ENCODE measurements at places on chromosomes 7 and 10. TPM values are rescaled to one million over a fixed set of nuclear protein-coding genes. Genes with fewer than 3 reads are reported as not detected.

DNA sequence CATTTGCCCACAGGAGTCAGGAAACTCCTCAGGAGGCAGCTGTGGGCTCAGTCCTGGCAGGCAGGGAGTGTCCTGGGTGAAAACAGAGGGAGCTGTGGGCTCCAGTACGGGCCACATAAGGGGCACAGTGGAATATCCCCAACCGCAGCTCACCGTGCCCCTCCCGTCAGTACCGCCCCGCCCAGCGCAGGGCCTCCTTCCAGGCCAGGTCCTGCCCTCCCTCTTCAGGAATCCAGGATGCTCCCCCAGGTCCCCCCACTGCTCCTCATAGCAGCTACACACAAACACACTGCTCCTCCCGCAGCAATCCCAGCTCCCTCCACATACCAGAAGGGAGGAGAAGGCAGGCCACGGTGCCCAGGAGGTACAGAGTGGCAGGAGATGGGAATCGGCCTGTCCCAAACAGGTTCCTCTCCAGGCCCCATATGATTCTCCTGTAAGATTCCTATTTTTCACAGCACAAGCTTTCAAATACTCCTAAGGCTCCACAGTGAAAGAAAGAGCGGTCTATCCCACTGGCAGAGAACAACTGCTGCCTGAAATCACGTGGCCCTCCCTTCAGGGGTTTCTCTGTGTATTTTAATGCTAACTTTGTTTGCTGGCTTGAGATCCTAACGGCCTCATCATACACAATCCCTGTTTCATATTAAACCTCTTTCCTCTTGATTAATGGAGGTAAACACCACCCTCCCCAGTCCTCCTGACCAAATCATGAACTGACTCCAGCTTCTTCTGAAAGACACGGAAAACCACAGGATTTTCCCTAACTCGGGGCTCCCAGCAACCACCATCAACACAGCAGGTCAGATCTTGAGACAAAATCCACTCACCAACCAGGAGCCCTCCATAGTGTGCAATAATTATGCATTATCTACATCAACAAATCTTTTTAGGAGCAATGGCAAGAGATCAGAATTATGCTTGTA is 178.7 kb downstream of the TNS3 start:
- no peak for DNase-seq

DNA sequence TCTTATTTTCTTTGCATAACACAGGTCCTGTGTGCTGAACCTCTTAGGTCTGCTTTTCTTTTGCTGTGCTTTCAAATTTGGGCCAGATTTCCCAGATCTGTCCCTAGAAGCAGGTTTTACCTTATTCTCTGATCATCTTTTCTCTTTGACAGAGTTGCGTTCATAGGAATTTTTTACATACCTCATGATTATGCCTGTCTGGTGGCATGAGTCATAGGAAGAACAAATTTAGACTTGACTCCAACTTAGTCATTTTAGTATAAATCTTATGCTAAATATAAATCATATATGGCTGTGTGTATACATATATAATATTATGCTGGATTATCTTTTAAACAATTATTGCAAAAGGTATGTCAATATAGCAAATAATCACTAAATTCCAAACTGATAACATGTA is 1038.9 kb downstream of the GRM8 start:
- DNase-seq = no peak

- no peak for DNase-seq
Measured at GRCh38 chr10:8183241-8183704, 128.8 kb downstream of the GATA3 start.

GRCh38 chr10:33706191-33706590 is 371.7 kb upstream of the NRP1 start:
- DNase-seq = no peak

DNA sequence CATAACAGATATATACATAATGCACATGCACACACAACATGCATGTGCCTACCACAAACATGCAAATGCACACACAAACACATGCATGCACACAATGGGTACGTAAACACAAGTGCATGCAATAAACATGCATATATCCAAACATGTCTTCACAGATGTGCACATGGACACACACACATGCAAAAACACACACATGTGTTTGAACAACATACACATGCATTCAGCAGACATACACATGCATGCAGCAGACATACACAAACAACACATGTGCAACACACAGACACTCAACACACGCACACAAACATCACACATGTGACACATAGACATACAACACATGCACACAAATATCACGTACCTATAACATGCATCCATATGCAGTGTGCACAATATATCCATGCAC is 74.2 kb downstream of the KLF6 start:
- no peak for DNase-seq

Gene ABCB4
- total RNA-seq = 1.2 TPM

GRCh38 chr7:131488361-131488760 is 68.1 kb downstream of the PODXL start:
- no peak for DNase-seq

Gene PRR15
- 356 TPM for total RNA-seq

DNA sequence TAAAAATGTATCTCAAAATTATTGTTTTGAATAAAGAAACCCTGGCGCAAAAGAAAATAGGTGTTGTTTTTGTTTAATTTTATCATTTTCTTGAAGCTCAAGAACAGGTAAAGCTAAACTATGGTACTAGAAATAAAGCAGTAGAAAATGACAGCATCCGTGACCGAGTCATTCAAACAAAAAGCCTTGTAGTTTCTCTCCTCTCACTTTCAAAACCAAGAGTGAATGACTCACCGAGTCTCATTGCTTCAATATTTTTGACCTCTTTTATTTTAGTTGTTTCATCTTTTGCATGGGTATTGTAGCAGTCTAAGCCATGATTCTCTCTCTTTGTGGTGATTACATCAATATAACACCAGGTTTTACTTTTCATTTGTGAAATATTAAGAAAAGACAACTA is 396.5 kb downstream of the POM121L12 start:
- no peak for DNase-seq

GRCh38 chr7:155840262-155840885 is 28.1 kb upstream of the SHH start:
- no peak for DNase-seq

DNA sequence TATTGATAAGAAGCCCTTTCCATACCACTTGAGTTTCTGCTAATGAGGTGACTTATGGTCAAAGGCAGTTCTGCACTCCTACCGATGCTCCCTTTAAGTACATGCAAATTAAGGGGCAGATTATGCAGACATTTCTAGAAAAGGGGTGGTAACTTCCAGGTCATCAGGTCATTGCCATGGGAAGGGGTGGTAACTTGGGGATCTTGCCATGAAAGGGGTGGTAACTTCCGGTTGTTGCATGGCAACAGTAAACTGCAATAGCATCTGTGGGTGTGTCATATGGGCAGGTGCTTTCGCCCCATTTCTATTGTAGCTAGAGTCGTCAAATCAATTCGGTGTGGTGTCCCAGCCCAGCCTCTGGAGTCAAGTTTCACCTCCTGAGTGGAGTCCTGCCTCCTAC is 150.9 kb downstream of the UBE2H start:
- DNase-seq = no peak

- DNase-seq = no peak
Measured at GRCh38 chr10:78337646-78338391, 304.2 kb downstream of the RPS24 start.

DNA sequence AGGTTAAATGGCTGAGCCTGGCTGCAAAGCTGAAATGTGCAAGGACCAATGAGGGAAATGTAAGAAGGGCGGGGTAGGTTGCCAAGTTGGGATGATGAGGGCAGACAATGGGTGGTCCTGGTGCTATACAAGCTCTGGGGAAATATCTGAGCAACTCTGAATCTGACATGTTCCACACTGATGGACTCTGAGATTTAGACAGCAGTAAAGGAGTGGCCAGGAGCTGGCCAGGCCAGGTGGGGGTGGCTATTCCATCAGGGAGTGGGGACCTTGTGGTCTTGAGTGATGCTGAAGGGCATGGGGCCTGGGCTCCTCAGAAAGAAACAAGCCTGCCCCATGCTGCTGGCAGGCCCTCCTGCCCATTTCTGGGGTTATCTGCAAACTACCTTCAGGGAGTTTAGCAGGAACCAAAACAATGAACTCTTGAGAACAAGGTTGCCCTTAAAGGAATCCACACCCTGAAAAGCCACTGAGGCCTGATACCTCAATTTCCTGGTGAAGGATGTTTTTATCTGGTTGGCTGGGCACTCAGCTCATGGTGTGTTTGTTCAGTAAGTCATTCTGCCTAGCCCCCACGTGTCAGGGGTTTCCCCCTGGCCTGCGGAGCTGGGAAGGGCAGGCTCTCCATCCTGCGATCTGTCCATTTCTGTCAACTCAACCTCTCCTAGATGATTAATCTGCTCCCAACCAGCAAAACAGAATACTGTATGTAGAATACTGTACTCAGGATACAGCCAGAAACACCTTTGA is 143.3 kb upstream of the TNS3 start:
- no peak for DNase-seq

- no peak for DNase-seq
Measured at GRCh38 chr7:155195939-155196523, 101.6 kb upstream of the INSIG1 start.

- DNase-seq = peak; percentile 61
Measured at GRCh38 chr7:28573059-28573553, 160.8 kb downstream of the CREB5 start.

Gene IFIT3
- total RNA-seq = 5.8 TPM

Gene MCM10
- total RNA-seq = 1.6 TPM

Gene SP4
- 6.7 TPM for total RNA-seq

Gene SPDYE2
- total RNA-seq = not detected

Gene CFTR
- total RNA-seq = 94.9 TPM

GRCh38 chr7:13882051-13882450 is 107.4 kb downstream of the ETV1 start:
- DNase-seq = no peak

Gene CABCOCO1
- total RNA-seq = 0.22 TPM

DNA sequence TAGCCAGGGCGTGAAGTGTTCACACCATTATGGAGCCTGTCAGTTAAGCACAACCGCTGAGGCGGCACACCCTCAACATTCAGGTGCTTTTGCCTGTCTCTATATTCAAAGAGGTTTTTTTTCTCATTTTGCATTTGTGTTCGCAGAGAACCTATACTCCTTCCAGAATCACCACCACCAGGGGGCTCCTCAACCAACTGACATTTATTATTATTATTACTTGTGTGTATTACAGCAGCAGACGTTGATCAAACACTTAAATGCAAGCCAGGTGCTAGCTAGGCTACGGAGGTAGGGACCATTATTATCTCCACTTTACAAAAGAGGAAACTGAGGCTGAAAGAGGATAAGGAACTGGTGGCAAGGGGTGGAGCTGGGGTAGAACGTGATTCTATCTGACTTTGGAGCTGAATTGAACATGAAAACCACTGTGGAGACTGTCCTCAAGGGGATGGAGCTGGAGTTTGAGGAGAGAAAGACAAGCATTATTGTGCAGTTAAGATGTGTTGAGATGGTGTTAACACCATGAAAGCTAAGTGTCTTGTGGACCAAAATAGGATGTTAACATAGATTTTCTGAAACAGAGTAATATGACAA is 133.8 kb upstream of the PLXNA4 start:
- DNase-seq = peak; percentile 60

Gene RBM28
- 23.6 TPM for total RNA-seq

DNA sequence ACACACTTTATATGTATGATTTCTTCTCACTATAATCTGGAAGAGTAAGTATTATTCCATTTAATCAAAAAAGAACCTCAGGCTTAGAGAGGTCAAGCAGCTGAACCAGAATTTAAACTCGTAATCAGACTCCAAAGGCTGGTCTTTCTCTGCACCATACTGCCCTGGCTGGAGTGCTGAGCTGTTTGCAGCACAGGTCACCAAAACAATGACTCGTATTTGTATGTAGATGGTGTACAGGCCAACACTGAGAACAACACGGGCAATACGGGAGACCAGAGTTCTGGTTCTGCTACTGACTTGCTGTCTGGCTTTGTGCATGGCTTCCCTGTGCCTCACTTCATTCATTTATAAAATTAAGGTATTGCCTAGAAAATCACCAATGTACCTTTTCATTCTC is 57.9 kb downstream of the CDCA7L start:
- no peak for DNase-seq

DNA sequence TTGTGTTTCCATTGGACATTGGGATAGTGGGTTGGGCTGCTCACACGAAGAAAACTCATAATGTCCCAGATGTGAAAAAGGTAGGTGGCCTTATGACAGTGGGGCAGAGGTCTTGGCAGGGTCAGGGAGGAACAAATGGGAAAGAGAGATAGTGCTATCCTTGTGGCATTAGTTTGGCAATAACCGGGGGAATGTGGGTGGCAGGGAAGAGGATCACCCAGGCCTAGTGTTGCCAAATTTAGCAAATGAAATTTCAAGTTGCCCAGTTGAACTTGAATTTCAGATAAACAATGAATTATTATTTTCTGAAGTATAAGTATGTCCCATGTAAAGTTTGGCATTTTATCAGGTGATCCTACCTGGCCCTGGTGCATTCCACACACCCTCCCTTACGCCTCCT is 789 bp downstream of the PDE6C start:
- DNase-seq = no peak

Gene ZRANB1
- 31.4 TPM for total RNA-seq

DNA sequence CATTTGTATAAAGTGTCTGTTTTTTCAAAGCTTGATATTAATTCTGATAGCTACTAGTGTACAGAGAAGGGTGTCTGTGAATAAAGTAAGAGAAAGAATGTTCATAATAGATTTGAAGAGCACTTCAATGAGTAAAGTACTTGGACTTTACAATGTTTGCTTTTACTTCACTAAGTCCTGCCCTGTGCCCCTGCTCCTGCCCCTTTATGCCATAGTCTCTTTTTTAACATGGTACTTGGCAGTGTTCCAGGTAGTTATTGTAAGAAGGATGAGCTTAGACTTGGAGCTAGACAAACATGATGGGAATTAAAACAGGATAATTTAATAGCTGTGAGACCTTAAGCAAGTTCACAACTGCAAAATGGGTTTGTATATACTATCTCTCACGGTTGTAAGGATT is 41.0 kb downstream of the ZEB1 start:
- DNase-seq = no peak

DNA sequence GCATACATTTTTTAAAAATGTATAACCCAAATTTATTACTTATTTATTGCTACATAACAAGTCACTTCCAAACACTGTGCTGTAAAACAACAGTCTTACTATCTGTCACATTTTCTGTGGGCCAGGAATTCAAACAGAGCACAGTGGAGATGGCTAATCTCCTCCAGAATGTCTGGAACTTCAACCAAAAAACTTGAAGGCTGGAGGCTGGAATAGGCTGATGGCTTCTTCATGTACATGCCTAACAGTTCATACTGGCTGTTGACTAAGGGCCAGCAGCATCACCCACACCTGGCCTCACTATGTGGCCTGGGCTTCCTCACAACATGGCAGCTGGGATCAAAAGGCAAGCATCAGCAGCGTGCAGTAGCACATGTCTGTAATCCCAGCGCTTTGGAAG is 92.4 kb upstream of the KMT2E start:
- no peak for DNase-seq

- DNase-seq = no peak
Measured at GRCh38 chr10:35075228-35075627, 14.9 kb downstream of the CUL2 start.

GRCh38 chr7:109836016-109836415 is 1254.9 kb upstream of the LRRN3 start:
- no peak for DNase-seq

- DNase-seq = no peak
Measured at GRCh38 chr7:116776610-116777289, 85.6 kb upstream of the CAPZA2 start.

Measured in mucosa of descending colon (tissue), 3 donors.